NT2/D1 (cell line): ENCODE measurements at places on chromosomes 2 and 18.
A peak's percentile ranks its signal among the peaks of the same experiment; 100 is the strongest.

- no peak for DNase-seq
Measured at GRCh38 chr2:177242121-177242987, 22.2 kb downstream of the NFE2L2 start.

- DNase-seq, result no peak
Measured at GRCh38 chr2:43073401-43073825, 153.0 kb downstream of the ZFP36L2 start.

- no peak for DNase-seq
Measured at GRCh38 chr2:164126960-164127660, 391.3 kb upstream of the FIGN start.

DNA sequence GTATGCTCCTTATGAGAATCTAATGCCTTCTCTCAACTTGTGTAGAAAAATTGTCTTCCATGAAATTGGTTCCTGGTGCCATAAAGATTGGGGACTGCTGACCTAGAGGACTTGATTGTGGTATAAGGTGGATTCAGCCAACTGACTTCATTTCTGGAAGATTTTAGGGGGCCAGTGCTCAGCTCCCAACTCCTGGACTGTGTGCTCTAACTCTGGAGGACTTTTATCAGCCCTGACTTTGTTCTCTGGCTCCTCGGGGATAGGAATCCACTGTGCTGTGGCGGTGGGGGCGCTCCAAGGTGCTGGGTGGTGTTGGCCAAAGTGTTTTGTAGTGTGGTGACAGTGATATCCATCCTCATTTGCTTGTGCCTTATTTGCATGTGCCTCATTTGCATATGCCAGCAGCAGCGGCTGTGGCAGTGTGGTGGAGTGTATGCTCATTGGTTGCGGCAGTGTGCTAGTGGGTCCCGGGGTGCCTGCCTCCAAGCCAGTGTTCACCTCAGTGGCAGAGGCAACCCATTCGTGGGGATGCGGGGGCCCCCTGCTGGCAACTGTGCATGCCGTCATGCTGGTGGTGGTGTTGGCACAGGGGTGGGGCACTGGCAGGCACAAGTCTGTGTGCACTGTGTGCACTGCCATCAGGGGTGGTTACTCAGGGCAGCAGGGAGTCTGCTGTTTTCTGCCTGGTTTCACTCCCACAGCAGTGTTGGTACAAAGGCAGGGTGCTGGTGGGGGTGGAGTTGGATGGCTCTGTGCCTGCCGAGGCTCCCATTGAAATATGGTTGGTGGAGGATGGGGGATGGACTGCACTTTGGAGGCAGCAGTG is 19.6 kb downstream of the EHBP1 start:
- peak; percentile 16 for DNase-seq

DNA sequence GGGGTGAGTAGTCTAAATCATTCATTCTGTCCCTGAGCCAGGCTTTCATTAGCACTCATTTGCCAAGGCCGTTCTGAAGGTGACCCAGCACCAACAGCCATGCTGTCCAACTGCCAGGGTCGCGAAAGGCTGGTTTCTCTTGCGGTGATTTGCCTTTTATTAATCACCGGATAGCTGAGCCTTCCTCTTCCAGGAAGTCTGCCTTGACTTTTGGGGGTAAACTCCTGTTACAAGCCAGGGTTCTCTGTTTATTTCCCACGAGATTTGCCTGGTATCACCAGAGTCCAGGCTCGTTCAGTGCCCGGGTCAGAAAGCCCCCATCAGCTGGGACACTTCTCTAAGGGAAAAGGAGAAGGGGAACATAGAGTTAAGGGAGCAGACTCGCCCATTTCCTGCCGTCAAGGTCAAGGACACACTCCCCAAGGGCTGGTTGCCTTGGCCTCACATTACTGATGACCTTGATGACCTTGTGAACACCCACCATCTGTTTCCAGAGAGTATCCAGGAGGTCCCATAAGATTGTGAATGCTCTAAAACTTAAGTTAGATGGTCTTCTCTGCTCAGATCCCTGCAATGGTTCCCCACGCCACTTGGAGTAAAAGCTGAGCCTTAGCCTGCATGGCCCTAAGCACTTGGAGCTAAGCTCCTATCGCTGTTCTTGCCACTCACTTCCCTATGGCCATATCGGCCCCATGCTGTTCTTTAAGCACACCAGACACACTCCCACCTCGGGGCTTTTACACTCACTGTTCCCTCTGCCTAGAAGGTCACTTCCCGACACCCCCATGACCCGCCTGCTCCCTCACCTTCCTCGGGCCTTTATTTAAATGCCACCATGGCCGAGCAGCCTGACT is 118.0 kb upstream of the STPG4 start:
- no peak for DNase-seq

DNA sequence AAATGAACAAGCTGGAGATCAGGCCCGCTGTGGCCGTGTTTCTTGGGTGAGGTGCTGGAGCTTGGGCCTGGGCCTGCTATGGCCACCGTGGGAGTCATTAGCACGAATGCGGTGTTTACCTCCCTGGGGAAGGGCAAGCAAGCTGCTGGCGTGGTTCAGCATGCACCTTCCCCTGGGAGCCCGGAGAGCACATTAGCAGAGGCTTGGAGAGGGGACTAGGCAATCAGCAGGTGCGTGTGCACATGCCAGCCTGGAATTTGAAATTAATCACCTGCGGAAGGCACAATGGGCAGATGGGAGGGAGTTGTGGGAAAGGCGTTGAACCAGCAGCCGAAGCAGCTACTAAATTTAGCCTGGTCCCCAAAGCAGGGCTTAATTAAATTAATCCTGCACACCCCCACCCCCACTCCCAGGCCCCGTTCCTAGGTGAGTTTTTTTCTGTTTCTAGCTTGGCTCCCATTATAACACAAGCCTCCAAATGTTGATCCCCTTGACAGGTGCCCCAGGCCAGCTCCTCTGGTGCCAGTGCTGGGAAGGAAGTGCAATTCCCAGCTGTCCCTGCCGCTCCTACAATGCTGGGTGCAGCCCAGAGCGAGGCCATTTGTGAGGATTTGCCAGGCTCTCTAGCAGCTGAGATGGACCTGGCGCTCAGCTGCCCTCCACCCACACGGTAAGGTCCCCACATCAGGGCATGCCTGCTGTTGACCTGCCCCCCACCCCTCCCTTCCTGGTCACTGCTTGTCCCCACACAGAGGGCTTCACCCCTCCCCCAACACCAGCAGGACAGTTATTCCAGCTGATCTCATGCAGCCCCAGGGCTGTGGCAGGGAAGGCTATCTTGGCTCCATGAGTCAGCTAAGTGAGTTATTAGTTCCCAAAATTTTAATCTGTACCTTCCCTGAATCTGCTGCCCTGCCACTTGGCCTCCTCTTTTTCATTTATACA is 115.0 kb downstream of the ZBTB7C start:
- DNase-seq, result no peak

GRCh38 chr2:237980751-237981150 is 13.9 kb downstream of the UBE2F start:
- no peak for DNase-seq

GRCh38 chr2:112566104-112566503 is 18.3 kb upstream of the CHCHD5 start:
- no peak for DNase-seq

GRCh38 chr2:203740871-203741281 is 34.4 kb downstream of the CD28 start:
- no peak for DNase-seq

- DNase-seq, result no peak
Measured at GRCh38 chr18:24736662-24737330, 276.4 kb downstream of the HRH4 start.

GRCh38 chr18:50196261-50196660 is 1.3 kb upstream of the MYO5B start:
- no peak for DNase-seq

DNA sequence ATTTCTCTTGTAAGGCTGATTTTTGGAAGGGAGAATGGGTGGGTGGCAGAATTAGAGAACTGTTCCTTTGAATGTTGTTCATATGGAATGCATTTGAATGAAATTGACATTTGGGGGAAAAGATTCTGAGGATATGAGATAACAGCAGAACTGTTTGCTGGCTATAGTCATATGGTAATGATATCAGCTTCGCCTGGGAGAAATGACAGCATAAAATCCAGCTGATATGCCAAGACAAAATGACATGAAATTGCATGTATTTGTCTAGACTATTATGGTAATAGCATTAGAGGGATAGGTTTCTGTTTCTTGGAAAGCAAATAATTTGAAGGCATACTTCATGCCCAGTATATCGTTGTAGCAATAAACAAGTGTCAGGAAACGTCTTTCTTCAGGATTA is 150.8 kb upstream of the SPATS2L start:
- DNase-seq, result no peak
